Activated CD4-positive, alpha-beta T cell treated with anti-CD3 and anti-CD28 coated beads, Interleukin-2, amount 10 ng/mL, durations not matched to agents 7 days and 5 days (primary cell): ENCODE measurements at places on chromosomes 4 and X.
A peak's percentile ranks its signal among the peaks of the same experiment; 100 is the strongest.

DNA sequence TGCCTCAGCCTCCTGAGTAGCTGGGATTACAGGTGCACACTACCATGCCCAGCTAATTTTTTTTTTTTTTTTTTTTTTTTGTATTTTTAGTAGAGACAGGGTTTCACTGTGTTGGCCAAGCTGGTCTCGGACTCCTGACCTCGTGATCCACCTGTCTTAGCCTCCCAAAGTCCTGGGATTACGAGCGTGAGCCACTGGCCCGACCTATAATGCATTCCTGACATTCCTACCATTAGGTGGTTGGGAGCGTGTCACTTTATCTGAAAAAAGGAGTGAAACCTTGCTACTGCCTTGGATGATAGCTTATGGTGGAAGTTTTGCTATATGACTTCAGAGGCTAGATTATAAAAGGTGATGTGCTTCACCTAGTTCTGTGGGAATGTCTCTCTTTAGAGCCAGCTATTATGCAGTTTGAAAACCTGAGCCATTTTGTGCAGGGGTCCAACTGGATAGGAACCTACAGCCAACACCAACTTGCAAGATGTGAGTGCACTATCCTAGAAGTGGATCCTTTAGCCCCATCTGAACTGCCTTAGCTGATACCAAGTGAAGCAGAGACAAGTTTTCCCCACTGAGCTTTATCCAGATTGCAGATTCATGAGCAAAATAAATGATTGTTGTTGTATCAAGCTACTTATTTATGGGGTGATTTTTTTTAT is 29.8 kb upstream of the EMCN start:
- no peak overlapping the region for H3K27ac ChIP-seq
- DNase-seq: no peak
- no peaks in the 10 kb centered on the region for H3K27me3 ChIP-seq
- no peaks in the 10 kb centered on the region for H3K36me3 ChIP-seq
- peaks cover 14% of the 10 kb centered on the region for H3K4me1 ChIP-seq

DNA sequence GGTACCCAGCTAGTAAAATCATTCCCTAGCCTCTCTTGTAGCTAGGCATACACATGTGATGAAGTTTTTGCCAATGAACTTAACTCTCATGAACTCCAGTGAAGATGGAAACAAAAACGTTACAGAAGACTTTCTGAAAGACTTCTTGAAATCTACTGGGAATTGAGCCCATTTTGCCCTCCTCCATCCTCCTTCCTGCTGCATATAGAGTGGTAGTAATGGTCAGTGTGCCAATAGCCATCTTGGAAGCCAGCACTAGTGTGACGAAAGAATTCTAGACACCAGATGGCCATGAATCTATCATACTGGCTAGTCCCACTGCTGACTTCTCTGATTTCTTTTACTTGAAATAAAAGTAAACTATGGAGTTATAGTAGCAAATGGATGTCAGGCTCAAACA is 30.9 kb upstream of the PPA2 start:
- H3K27ac ChIP-seq: no peak overlapping the region
- DNase-seq: no peak
- H3K27me3 ChIP-seq: no peaks in the 10 kb centered on the region
- no peaks in the 10 kb centered on the region for H3K36me3 ChIP-seq
- no peaks in the 10 kb centered on the region for H3K4me1 ChIP-seq

- no peak overlapping the region for H3K4me3 ChIP-seq
- peaks cover 41% of the 10 kb centered on the region for H3K4me1 ChIP-seq
- H3K27me3 ChIP-seq: no peaks in the 10 kb centered on the region
- peaks cover 29% of the 10 kb centered on the region for H3K36me3 ChIP-seq
- peak overlapping the region; percentile 94 for H3K27ac ChIP-seq
Observed at GRCh38 chrX:21973321-21974010, 33.0 kb downstream of the SMS start.

DNA sequence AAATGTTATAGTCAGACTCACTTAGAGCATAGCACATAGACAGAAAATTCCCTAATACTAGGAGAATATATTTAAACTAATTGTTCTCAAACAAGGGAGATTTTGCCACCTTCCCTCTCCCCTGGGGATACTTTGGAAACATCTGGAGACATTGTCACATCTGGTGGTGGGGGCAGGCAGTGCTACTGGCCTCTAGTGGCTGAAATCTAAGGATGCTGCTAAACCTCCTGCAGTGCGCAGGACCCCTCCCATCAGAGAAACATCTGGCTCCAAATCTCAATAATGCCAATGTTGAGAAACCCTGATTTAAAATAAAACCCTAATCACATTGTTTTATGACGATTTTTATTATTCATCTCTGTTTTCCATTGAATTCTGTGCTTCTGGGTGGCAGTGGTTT is 244.9 kb downstream of the FRMPD4 start:
- no peaks in the 10 kb centered on the region for H3K27me3 ChIP-seq
- H3K4me3 ChIP-seq: no peak overlapping the region
- H3K4me1 ChIP-seq: no peaks in the 10 kb centered on the region
- H3K27ac ChIP-seq: no peak overlapping the region
- no peak for DNase-seq

GRCh38 chrX:16635040-16635439 is 14.9 kb upstream of the S100G start:
- no peaks in the 10 kb centered on the region for H3K27me3 ChIP-seq
- no peak for DNase-seq
- no peak overlapping the region for H3K27ac ChIP-seq
- H3K36me3 ChIP-seq: no peaks in the 10 kb centered on the region
- H3K4me3 ChIP-seq: no peak overlapping the region

- H3K36me3 ChIP-seq: peaks cover 34% of the 10 kb centered on the region
- H3K4me1 ChIP-seq: peaks cover 13% of the 10 kb centered on the region
- no peak overlapping the region for H3K27ac ChIP-seq
- no peak overlapping the region for H3K4me3 ChIP-seq
- DNase-seq: no peak
Observed at GRCh38 chr4:143554728-143555597, 41.5 kb downstream of the SMARCA5 start.

DNA sequence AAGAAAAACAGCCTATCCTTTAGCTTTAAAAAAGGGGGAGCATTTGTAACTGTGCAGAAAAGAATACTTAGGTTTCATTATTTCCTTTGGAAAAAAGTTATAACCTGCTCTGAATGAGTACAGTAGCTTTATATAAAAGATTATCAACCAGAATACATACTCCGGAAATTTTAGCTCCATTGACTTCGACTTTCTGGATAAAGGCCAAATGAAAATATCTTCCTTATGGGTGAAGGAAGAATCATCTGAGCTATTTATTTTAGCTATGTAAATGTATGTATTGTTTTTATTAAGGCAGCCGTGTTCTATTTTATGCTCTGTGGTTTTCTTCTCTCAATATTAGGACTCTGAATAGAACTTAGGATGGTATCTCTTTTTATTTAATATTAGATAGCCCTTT is 69.0 kb upstream of the ETNPPL start:
- peaks cover 9% of the 10 kb centered on the region for H3K4me1 ChIP-seq
- H3K27me3 ChIP-seq: peaks cover 18% of the 10 kb centered on the region
- H3K36me3 ChIP-seq: no peaks in the 10 kb centered on the region
- no peak overlapping the region for H3K27ac ChIP-seq

DNA sequence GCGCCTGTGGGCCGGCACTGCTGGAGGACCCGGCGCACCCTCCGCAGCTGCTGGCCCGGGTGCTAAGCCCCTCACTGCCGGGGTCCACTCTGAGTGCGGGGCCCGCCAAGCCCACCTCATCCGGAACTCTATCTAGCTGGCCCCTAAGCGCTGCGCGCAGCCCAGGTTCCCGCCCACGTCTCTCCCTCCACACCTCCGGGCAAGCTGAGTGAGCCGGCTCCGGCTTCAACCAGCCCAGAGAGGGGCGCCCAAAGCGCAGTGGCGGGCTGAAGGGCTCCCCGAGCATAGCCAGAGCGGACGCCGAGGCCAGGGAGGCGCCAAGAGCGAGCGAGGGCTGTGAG is 75.2 kb downstream of the QDPR start:
- H3K4me3 ChIP-seq: no peak overlapping the region
- H3K27ac ChIP-seq: no peak overlapping the region
- no peaks in the 10 kb centered on the region for H3K27me3 ChIP-seq
- DNase-seq: no peak

- H3K4me3 ChIP-seq: peak overlapping the region; percentile 63
- peaks cover 59% of the 10 kb centered on the region for H3K27me3 ChIP-seq
- DNase-seq: no peak
- no peaks in the 10 kb centered on the region for H3K36me3 ChIP-seq
- peaks cover 11% of the 10 kb centered on the region for H3K4me1 ChIP-seq
Observed at GRCh38 chr4:104490096-104490769, 4.5 kb downstream of the CXXC4 start.

GRCh38 chrX:43176686-43177085 is 398.7 kb upstream of the PPP1R2C start:
- H3K4me1 ChIP-seq: no peaks in the 10 kb centered on the region
- H3K27ac ChIP-seq: no peak overlapping the region
- no peak overlapping the region for H3K4me3 ChIP-seq
- DNase-seq: no peak
- no peaks in the 10 kb centered on the region for H3K27me3 ChIP-seq
- H3K36me3 ChIP-seq: no peaks in the 10 kb centered on the region

- peaks cover 6% of the 10 kb centered on the region for H3K36me3 ChIP-seq
- H3K4me3 ChIP-seq: peak overlapping the region; percentile 69
- no peak for DNase-seq
- peaks cover 16% of the 10 kb centered on the region for H3K4me1 ChIP-seq
- H3K27ac ChIP-seq: peak overlapping the region; percentile 73
Observed at GRCh38 chrX:150982235-150982787, 824 bp upstream of the HMGB3 start.

DNA sequence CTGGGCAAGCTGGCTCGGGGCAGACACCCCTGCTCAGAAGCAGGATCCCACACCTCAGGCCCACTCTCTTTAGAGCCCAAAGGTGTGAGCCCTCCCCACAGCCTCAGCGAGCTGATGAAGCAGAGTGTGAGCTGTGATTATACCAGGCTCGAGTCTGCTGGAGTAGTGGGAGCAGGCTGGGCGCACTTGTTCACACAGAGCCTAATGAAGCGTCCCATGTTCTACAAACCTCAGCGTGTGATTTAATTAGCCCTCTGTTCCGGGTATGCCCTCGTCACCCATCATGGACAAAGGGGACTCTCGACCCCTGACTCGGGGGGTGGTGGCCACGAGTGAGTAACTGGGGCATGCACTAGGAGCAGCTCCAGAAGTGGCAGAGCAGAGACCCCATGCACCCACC is 62.3 kb downstream of the PPP2R2C start:
- no peak for DNase-seq
- no peak overlapping the region for H3K4me3 ChIP-seq
- H3K4me1 ChIP-seq: no peaks in the 10 kb centered on the region
- peaks cover 8% of the 10 kb centered on the region for H3K27me3 ChIP-seq
- no peak overlapping the region for H3K27ac ChIP-seq
- H3K36me3 ChIP-seq: no peaks in the 10 kb centered on the region

GRCh38 chr4:101018836-101019235 is 328.5 kb downstream of the PPP3CA start:
- no peak overlapping the region for H3K4me3 ChIP-seq
- H3K27ac ChIP-seq: peak overlapping the region; percentile 78
- no peaks in the 10 kb centered on the region for H3K27me3 ChIP-seq
- peaks cover 18% of the 10 kb centered on the region for H3K36me3 ChIP-seq
- peaks cover 55% of the 10 kb centered on the region for H3K4me1 ChIP-seq
- DNase-seq: no peak

DNA sequence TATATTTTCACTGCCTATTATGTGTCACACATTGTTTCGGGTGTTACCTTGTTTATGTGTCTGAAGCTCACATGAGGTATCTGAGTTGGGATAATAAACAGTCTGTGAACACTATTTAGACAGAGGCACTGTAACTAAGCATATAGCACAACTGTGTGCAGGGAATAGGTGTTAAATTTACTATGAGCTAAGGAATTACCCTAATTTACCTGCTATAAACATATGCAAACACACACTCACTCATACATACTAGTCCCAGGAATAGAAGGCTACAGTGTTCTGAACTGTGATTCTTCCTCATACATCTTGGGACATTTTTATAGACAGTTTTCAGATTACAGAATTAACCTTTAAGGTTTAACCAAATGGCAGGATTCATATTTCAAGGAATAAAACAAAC is 127.6 kb upstream of the SPANXN4 start:
- H3K36me3 ChIP-seq: no peaks in the 10 kb centered on the region
- no peak overlapping the region for H3K27ac ChIP-seq
- H3K4me3 ChIP-seq: no peak overlapping the region
- no peaks in the 10 kb centered on the region for H3K27me3 ChIP-seq

GRCh38 chr4:122458625-122459024 is 2.1 kb upstream of the IL2 start:
- no peaks in the 10 kb centered on the region for H3K27me3 ChIP-seq
- H3K4me1 ChIP-seq: peaks cover 48% of the 10 kb centered on the region
- peaks cover 2% of the 10 kb centered on the region for H3K36me3 ChIP-seq
- peak overlapping the region; percentile 85 for H3K27ac ChIP-seq
- H3K4me3 ChIP-seq: peak overlapping the region; percentile 74

- no peaks in the 10 kb centered on the region for H3K4me1 ChIP-seq
- no peak for DNase-seq
- peaks cover 3% of the 10 kb centered on the region for H3K27me3 ChIP-seq
- H3K36me3 ChIP-seq: no peaks in the 10 kb centered on the region
- H3K4me3 ChIP-seq: no peak overlapping the region
- no peak overlapping the region for H3K27ac ChIP-seq
Observed at GRCh38 chr4:158189422-158189821, 16.6 kb upstream of the GASK1B start.

- no peaks in the 10 kb centered on the region for H3K36me3 ChIP-seq
- H3K4me3 ChIP-seq: no peak overlapping the region
- DNase-seq: no peak
- no peaks in the 10 kb centered on the region for H3K4me1 ChIP-seq
- H3K27ac ChIP-seq: no peak overlapping the region
- H3K27me3 ChIP-seq: peaks cover 4% of the 10 kb centered on the region
Observed at GRCh38 chr4:94802091-94802490, 44.3 kb downstream of the BMPR1B start.

DNA sequence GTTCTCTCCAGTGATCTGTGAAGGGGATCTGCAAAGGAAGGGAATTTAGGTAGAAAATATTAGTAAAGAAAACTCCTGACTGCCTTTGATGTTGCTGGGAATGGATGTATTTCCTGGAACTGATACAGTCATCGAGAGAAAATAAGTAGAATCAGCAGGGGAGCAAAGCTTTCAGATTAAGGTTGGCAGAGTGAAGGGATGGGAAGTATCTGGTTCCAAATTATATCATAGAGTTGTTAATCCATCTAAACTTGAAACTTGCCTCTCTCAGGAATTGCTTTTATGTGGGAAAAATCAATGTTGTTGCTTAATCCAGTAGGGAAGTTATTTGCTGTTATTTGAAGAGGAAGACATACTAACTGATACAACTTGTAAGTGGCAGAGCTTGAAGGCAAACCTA is 19.3 kb downstream of the EPHA5 start:
- H3K36me3 ChIP-seq: no peaks in the 10 kb centered on the region
- H3K27me3 ChIP-seq: no peaks in the 10 kb centered on the region
- no peak for DNase-seq
- no peak overlapping the region for H3K4me3 ChIP-seq

DNA sequence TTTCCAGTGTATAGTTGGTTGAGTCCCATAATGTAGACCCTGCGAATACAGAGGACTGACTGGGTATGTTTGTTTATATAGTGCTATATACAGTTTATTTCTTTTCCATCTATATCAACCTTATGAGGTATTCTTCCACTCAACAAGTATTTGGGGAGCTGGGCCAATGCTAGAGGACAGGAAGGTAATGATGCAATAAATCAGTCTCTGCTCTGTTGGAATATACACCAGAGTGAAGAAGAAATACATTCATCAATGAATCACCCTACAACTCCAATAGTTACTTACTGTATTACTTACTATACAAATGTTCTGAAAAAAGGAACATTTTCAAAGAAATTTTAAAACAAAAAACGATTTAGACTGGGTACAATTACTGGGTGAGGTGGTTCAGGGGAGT is 2.1 kb upstream of the ARSJ start:
- no peak for DNase-seq
- H3K27me3 ChIP-seq: peaks cover 38% of the 10 kb centered on the region
- H3K36me3 ChIP-seq: no peaks in the 10 kb centered on the region
- H3K4me1 ChIP-seq: peaks cover 18% of the 10 kb centered on the region
- no peak overlapping the region for H3K27ac ChIP-seq
